ENCODE measurements at places on chromosomes 3 and 15.

DNA sequence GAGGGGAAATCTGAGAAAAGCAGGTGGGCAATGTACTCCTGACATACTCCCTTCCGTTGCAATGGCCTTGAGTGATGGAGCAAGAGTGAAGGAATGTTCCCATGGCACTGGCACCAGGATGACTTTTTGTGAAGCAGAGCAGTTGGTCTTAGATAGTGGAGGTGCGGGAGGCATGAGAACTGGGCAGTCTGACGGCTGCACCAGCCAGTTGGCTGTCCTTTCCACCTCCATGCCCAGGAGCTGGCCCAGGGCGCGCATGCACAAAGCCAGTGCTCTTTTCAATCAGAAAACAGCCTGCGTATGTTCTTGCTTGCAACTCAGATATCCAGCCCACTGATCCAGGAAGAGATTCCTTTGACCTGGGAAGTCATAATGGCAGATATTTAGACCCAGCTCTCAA, 136.8 kb downstream of the PGPEP1L start:
- no peak for DNase-seq

DNA sequence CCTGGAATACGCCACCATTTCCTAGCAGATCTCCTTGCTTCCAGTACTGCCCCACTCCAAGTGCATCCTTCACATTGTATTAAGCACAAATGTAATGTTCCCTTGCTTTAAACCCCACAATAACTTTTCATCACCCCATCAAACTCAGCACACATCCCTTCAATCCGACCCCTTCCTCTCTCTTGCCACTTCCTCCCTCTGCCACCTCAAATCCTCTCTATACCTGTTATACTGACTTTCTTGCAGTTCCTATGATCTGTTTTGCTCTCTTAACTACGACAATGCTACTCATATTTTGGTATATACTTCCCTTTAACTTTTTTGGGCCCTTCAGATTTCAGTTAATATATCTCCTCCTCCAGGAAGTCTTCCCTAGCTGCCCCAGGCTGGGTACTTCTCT, 14.1 kb downstream of the PARL start:
- no peak for DNase-seq

- DNase-seq = no peak
Measured at GRCh38 chr3:17121336-17121735, 236.6 kb downstream of the PLCL2 start.

- no peak for DNase-seq
Measured at GRCh38 chr15:49709646-49710214, 88.9 kb downstream of the DTWD1 start.

DNA sequence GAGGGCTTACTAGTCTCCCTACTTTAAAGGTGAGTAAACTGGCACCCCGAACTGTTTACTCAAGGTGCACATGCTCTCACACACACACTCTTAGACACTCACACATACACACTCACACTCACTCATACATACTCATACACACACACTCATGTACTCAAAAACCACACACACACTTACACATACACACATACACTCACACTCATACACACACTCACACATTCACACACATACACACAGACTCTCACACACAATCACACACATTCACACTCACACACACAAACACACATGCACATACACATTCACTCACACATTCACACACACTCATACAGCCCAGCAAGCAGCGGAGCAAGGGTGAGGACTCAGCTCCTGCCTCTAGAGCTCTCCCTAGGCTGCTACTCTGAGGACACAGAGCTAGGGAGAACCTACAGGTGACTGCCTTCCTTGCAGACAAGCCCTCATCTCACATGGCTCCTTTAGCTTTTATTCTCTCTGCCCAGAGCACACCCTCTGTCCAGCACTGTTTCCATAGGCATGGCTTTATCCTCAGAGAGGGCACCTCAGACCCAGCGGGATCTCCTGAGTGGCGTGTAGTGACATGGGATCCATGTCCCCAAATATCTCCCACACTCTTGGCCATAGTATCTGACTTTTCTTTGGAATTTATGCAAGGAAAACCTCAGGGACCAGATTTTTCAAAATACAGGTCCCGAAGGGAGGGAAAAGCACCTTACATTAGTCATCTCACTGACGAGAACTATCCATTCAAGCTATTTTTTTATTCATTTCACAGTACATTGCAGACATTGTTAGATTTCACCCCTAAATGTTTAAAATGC, 26.2 kb upstream of the ATG7 start:
- DNase-seq = no peak

DNA sequence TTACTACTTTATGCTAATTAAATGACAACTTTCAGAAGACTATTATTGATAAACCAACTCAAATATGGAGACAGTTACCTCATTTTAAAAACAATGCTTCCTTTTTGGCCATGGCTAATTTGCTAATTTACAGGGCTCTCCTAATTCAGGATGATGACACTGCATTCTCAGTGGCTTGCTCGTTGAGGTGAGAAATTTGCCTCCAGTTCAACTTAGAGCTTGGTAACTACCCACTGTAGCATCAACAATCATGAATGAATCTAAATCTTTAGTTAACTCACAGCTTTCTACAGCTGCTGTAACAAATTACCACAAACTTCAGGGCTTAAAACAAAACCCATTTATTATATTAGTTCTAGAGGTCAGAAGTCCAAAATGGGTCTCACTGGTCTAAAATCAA, 14.0 kb downstream of the PBRM1 start:
- no peak for DNase-seq

DNA sequence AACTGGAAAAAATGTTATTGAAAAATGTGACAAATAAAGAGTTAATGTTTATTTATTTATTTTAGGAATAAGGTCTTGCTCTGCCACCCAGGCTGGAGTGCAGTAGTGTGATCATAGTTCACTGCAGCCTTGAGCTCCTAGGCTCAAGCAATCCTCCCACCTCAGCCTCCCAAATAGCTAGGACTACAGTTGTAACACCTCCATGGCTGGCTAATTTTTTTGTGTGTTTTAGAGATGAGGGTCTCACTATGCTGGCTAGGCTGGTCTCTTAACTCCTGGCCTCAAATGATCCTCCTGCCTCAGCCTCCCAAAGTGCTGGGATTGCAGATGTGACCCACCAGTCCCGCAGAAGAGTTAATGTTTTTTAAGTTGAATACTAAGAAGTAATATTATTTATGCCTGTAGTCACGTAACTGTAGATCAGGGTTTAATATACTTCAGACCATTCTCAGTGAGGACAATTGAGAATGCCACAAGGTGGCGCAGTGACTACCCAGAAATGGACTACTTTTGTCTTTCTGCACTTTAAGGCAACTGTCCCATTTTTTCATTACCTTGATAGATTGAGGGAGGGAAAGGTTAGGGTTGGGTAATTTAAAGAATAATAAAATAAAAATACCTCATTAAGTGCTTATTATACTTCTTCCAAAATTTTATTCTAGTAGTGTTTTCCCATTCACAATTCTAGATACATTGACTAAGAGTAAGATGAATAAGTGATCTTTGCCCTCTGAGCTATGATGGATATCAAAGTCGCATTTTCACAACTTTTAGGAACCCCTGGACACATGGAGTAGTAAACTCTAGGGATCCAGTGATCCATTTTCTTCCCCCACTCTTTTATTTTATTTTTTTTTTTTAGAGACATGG, 6.0 kb downstream of the MUC13 start:
- DNase-seq = peak; percentile 58

DNA sequence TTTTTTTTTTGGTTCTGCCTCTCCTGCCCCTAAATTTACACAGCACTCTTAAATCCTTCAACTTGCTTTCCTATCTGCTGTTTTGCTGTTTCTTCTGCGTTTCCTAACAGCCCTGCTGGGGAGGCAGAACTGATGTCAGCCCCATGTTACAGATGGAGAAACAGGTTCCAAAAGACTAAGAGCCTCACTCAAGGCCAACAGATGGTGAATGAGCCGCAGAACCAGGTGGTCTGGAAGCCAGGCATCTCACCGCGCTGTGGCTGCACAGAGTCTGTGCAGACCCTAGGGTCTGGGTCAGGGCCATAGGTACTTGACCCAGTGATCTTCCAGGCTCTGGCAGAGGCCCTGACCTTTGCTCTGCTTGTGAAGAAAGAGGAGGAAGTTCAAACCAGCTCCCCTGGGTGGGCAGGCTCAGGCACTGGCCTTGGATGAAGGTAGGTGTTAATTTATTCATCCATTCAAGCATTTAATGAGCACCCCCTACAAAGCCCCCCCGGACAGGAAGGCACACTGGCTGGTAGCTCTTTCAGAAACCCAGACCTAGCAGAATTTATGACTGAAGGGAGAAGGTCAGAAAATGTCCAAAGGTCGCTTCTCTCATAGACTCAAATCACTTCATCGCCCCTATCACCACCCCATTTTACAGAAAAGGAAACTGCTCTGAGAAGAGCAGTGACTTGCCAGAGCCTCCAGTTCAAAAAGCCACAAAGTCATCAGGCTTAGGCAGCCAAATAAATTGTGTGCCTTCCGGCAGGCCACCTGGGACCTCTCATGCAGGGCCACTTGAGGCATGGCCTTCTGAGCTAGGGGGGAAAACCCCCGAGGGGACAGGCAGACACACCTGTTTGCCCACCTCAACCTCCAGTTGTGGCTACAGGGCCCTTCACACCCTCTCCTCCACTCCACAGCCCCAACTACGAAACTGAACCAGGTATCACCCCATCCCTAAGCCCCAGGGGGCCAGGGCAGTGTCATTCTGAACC, 2.7 kb downstream of the CHDH start:
- DNase-seq = no peak

GRCh38 chr3:103083848-103084631, 649.2 kb downstream of the ZPLD1 start:
- DNase-seq = no peak

- DNase-seq = no peak
Measured at GRCh38 chr3:5630406-5630805, 442.9 kb downstream of the EDEM1 start.

DNA sequence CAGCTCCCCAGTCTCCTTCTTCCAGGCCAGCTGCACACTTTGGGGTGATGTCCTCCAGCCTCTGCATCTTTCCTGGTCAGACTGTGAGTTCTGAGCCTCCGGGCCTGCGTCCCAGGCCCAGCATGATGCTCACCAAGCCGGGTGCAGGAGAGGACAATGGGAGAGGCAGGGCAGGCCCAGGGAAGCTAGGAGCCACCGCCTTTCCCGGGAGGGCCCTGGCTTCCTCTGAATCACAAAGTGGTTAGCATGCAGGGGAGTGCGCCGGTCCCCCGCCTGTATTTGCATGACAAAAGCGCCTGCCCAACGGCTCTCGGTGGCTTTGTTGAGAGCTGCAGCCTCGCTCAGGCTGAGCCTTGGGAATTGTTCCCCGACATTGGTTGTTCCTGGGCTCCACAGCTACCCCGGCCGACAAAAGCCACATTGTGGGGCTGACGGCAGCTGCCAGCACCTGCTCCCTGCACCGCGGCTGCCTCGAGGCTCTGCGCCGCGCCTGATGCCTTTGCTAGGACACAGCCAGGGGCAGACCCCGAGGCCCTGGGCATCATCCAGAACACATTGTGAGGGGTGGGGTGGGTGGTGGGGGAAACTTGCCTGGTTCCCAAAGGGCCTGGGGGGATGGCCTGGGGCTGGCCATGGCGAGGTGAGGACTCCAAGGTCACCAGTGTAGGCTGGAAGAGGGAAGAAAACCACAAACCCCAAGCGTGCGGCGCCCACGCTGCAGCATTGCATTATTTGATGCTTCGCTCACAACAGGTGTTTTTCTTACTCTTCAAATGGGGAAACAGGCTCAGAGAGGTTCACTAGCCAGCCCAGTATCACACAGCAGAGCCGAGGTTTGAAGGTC, 20.0 kb upstream of the KLF13 start:
- DNase-seq = peak; percentile 96

GRCh38 chr15:25643120-25643519, 204.3 kb upstream of the UBE3A start:
- DNase-seq = peak; percentile 60

DNA sequence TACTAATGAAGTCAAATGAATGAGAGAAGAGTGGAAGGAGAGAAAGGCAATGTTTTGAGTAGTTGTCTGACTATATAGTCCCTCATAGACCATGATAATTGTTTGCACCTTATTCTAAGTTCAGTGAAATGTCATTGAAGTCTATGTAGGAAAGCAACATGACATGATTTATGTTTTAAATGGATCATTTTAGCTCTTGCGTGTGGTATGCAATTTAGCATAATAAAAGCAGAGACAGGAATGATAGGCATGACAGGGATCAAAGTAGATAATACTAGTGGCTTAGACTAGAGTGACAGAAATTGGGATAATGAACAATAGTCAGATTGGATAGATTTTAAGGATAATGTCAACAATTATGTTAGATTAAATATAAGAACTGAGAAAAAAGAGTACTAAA, 132.5 kb downstream of the PYDC2 start:
- DNase-seq = no peak

DNA sequence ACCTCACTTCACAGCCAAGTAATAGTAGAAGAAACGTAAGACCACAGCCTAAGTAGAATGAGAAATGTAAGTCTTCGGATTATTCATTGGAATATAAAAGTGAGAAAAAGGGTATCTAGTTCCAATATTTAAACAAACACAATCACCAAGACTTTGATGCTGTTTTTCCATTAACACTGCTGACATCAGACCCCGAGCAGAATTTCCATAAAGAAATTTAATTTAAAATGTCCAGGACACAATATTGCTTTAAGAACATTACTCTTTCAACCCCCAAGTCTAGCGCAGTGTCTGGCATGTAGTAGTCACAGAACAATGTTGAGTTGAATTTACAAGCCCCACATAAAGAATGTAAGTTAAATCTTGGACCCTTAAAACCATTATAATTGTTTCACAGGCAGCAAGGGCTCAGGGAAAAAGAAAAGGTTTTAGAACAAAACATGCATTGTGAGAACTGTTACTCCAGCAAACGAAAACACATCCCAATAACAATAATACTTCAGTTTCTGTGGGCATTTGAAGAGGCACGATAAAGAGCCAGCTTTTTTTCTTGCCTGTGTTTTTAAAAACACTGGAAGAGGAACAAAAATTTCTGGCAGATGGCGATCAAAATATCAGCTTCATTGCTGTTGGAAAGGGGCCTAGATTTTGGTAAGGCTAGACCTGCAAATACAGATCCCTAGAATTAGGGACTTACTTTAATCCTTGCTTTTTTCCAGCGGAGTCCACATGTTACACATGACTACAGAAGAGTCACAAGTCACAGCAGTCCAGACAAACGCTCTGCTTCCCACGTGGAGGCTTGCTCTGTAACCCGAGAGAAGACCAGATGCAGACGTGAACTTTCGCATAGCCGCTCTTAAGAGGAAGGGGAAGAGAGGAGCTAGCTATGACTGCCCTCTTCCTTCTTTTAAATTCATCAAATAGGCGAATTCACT, 77.9 kb upstream of the IGSF10 start:
- no peak for DNase-seq

GRCh38 chr3:152945556-152945955, 110.6 kb downstream of the P2RY1 start:
- DNase-seq = no peak

DNA sequence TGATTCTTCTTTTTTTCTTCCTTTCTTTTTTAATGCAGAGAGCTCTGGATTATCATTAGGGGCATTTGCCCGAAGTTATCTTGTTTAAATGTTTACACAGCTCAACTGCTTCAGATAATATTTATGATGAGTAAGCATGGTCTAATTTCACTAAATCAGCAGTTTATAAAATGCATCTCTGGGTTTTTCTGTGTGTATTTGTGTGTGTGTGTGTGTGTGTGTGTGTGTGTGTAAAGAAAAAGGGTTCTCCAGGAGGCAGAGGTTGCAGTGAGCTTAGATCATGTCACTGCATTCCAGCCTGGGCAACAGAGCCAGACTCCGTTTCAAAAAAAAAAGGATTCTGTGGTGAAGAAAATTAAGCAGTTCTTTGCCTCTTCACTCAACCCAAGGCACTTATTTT, 25.9 kb upstream of the TNFSF10 start:
- no peak for DNase-seq

Data from WTC11 (cell line).